NCI-H524 (cell line): ENCODE measurements at places on chromosomes 4 and X.

DNA sequence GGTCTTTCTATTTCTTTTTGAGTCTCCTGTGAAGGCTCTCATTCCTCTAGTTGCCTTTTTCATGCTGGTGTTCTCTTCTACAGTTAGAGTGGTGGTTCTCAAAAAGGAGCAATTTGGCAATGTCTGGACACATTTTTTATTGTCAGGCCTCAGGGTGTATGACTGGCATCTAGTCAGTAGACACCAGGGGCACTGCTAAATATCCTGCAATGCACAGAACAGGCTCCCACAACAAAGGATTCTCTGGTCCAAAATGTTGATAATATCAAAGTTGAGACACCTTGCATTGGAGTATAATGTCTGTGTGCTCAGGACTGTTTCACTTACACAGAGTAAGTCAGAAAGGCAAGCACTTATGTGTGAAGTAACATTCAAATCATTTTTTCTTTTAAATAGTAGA lies 1360.7 kb downstream of the ADGRL3 start:
- no peak for DNase-seq

DNA sequence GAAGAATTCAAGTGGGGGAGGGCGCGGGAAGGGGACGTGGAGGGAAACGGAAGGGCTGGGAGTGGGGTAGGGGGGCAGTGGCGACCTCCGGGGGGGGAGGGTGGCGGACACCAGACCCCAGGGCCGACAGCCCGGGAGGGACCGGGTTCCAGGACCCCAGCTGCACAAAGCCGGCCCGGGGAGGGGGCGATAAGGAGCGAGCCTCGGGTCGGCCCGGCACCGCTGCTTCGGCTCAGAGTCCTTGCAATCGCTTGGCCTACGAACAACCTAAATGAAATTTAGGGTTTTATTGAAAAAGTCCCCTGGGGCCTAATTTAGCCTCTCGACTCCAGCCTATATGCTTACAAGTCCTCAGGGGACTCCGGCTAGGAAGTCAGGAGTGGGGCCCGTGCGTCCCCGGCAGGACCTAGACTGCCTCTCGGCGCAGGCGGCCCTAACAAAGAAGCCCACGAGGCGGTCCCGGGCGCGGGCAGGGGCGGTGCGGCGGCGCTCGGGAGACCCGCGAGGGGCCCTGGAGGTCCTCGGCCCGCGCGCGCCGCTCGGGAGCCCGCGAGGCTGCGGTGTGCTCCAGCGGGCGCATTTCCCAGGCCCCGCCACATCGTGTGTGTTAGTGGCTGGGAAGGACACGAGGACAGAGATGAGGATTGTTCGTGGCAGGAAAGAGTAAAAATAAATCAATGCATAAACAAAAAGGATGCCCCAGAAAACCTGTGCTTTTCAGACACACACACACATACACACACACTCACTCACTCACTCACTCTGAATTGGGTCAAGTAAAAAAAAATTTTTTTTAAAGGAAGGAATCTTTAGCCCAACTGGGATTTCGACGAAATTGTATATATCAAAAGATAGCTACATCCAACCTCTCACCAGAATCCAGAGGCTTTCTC lies 70.0 kb downstream of the MGST2 start:
- DNase-seq, result peak; percentile 61

GRCh38 chrX:71107762-71108360 lies 1.3 kb upstream of the CXorf65 start:
- peak; percentile 21 for DNase-seq

- DNase-seq, result no peak
Observed at GRCh38 chrX:40418146-40418812, 162.5 kb upstream of the ATP6AP2 start.

GRCh38 chr4:142984871-142985585 lies 138.9 kb upstream of the INPP4B start:
- DNase-seq, result no peak

DNA sequence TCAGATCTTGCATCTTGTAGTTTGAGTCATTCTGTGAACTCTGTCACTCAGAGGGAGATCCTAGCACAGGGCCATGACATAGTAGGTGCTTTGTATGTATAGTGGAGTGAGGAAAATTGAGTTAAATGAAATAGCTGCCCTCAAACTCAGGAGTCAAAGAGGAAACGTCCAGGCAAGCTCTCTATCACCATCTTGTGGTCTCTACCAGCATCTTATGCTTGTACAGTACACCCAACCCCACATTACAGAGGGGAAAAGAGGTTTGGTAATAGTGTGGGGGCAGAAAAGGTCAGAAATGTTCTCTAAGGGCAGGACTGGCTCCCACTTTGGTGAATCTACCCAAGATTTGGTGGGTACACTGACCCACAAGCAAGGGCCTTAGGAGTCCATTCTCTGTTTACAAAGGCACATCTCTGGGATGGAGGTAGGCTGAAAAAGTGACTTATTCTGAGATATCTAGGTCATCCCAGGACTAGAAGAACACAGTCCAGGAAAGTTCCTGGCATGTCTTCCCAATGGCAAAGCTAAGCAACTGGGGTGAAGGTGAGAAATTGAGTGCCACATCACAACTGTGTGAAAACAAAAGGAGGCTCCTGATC lies 131.8 kb downstream of the OR13H1 start:
- DNase-seq, result peak; percentile 33

DNA sequence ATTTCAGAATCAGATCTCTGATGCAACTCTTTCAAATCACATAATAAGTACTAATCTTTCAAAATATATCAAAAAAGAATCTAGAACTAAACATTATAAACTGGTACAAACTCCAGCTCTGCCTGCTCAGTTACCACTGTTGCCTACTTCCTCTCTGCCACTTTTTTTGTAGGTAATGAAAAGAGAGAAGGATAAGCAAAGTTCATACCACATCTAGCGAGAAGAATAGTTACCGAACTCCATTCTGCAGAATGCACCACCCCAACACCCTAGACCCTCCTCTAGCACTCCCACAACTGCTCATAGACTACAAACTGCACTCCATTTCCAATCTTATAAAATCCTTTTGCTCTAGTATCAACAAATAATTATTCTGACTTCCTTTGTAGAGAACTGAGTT lies 19.7 kb upstream of the LRBA start:
- no peak for DNase-seq

- DNase-seq, result no peak
Observed at GRCh38 chrX:48522291-48522690, 683 bp downstream of the EBP start.

GRCh38 chr4:133377286-133377685 lies 228.2 kb downstream of the PCDH10 start:
- DNase-seq, result no peak
